ENCODE measurements at places on chromosomes 3 and 15.

DNA sequence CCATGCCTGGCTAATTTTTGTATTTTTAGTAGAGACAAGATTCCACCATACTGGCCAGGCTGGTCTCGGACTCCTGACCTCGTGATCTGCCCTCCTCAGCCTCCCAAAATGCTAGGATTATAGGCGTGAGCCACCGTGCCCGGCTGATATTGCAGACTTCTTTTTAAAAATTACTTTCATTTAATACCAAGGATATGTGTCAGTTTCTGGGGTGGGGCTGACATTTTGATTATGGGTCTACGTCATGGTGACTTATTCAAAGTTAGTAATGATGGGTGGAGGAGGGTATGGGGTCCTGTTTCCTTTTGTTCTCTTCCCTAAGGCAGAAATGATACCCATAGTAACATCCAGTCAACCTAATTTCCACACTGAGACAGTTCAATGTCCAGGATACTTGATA, 34.7 kb downstream of the GBE1 start:
- no peak for DNase-seq

DNA sequence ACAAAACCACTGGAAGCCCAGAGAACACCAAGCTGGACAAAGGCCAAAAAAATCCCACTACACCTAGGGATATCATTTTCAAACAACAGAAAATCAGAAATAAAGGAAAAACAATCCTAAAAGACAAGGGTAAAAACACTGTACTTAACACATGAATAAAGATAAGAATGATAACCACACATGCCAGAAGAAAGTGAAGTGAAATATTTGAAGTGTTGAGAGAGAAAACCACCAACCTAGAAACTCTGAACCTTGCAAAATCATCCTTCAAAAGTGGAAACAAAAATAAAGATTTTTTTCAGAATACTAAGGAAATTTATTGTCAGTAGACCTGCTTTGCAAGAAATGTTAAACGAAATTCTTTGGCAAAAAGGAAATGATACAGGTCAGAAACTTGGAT, 45.1 kb downstream of the KPNA1 start:
- DNase-seq: no peak

- no peak for DNase-seq
These were observed 676.2 kb downstream of the NAALADL2 start for GRCh38 chr3:175535351-175535750.

GRCh38 chr3:61415201-61415600, 146.2 kb upstream of the PTPRG start:
- DNase-seq: no peak

- no peak for DNase-seq
These were observed 136.2 kb downstream of the TJP1 start for GRCh38 chr15:29686079-29686425.

- DNase-seq: no peak
These were observed 730.6 kb upstream of the NECTIN3 start for GRCh38 chr3:110341047-110341446.

GRCh38 chr15:49179433-49180190, 9.6 kb downstream of the GALK2 start:
- DNase-seq: no peak

- no peak for DNase-seq
These were observed 101.7 kb downstream of the LSM3 start for GRCh38 chr3:14280326-14280725.

DNA sequence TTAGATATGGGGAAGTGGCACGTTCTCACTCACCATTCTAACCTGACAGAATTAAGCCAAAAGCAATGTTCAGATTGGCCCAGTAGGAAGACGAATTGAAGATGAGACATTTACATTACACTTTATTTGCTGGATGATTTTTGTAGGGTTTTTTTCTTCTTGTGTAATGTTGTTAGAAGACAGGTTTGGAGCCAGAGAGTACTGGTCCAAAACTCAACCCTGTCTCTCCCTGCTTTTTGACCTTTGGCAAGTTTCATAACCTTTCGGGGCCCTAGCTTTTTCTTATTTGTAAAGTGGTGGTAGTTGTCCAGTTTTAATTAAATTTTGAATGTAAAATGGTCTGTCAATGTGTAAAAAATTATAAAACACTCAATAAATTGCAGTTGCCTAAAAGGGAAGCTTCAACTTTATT, 29.5 kb downstream of the PDE8A start:
- no peak for DNase-seq

DNA sequence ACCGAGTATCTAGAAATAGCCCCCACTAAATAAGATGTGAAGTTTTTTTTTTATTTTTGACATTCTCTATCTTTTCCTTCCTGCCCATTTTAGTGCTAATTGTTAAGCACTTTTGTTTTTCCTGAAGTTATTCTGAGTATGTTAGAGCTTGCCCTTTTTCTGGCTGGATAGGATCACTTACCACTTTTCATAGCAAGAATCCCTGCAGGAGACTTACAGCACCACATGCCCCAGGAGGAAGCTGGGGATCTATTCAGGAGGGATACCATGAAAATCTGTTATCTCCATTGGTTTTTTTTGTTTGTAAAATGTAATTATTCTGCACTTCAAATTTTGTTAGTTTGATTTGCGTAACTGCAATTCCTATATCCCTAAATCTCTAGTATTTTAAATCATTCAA, 968.4 kb downstream of the ZPLD1 start:
- DNase-seq: no peak

- DNase-seq: no peak
These were observed 739 bp upstream of the AMOTL2 start for GRCh38 chr3:134374791-134375581.
